ENCODE measurements at places on chromosomes 16 and 17.

GRCh38 chr16:75854152-75854551, 127.9 kb upstream of the CPHXL start:
- DNase-seq, result no peak

DNA sequence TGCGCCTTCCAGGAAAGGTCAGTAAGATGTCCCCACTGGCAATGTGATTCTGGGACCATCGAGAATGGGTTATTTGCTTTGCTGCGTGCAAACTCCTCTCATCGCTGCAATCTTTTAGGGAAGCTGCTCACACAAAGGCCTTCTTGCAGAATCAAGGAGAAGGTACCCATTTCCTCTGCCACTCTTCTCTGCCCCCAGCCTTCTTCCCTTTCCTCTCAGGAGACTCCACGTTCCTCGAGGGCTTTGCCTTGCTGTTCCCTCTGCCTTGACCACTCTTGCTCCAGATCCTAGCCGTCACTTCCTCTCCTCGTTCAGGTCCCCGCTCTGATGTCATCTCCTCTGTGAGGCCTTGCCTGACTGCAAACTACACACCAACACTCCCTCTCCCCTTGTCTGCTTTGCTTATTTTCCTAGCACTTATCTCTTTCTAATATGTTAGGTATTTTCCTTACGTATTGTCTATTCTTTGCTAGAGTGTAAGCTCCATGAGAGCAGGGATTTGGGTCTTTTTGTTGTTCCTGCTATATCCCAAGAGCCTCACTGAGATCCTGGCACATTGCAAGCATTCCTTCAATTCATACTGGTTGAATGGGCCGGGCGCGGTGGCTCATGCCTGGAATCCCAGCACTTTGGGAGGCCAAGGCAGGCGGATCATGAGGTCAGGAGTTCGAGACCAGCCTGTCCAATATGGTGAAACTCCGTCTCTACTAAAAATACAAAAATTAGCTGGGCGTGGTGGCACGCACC, 5.3 kb upstream of the CRK start:
- no peak for DNase-seq

DNA sequence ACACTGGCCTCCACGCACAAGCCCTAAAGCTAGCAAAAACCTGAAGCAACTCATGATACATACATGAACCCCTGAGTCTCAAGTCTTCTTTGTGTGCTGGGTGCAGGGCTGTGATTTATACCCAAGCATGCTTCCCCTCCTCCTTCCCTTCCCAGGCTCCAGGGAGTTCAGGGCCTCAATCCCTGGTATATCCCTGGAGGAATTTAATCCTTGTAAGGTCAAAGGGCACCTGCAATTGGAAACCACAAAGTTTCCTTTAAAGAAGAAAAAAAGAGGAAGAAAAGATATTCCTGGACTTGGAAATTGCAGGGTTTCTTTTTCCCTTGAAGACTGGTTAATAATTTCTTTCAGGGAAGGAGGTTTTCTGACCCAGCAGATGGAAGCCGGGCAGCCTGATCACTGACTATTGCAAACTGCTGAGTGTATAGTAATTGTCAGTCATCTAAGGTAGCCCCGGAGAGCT, 182.3 kb downstream of the AATF start:
- DNase-seq, result no peak

DNA sequence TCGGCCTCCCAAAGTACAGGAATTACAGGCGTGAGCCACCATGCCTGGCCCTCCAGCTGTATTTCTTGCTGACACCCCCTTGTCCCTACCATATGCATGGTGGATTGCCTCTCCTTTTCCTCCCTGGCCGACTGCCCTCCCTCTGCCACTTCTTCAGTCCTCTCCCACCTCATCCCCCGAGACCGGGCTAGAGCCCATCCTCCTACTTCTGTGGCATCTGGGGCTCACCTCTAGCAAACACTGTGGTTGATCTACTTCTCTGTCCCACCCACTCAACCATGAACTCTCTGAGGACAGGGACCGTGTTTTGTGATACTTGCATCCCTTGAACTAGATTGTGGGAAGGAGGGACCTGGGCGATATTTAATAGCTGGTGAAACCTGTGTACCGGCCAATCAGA, 7.5 kb upstream of the AXIN2 start:
- no peak for DNase-seq

DNA sequence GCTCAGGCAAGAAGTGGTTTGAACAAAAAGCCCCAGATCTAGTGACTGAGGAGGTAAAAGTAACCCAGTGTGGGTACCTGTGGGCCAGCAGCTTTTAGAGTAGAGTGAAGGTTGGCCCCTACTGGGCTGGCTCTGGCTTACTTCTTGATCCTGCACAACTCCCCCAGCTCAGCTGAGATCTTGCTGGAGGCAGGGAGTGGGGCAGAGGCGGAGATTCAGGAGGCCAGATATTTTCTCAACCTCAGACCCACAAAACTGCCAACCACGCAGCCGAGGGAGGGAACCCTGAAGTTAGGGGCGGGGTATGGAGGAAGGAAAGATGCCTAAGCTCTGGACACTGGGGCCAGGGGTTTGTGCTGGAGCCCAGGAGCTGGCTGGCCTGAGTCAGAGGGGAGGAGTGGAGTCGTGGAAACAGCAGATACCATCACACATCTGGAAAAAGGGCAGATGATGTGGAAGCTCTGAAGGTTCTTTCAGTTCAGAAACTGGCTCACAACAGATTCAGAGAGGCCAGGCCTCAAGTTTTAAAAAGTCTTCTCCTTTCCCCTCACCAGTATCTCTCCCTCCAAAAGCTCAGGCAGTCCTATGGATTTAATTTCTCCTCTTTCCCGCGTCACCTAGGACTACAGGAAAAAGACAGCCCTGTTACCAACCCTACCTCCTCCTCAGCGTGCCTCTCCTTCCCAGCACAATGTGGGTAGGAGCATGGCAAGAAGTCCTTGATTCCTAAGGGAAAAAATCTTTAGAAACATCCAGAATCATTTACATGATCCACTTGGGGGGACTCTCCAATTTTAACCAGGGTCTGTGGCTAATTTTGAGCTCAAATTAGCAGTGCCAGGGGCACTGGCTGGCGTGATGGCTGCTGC, 48.1 kb downstream of the MYO18A start:
- DNase-seq, result no peak

- DNase-seq, result no peak
Measured at GRCh38 chr17:38353668-38354067, 2.0 kb downstream of the SOCS7 start.

DNA sequence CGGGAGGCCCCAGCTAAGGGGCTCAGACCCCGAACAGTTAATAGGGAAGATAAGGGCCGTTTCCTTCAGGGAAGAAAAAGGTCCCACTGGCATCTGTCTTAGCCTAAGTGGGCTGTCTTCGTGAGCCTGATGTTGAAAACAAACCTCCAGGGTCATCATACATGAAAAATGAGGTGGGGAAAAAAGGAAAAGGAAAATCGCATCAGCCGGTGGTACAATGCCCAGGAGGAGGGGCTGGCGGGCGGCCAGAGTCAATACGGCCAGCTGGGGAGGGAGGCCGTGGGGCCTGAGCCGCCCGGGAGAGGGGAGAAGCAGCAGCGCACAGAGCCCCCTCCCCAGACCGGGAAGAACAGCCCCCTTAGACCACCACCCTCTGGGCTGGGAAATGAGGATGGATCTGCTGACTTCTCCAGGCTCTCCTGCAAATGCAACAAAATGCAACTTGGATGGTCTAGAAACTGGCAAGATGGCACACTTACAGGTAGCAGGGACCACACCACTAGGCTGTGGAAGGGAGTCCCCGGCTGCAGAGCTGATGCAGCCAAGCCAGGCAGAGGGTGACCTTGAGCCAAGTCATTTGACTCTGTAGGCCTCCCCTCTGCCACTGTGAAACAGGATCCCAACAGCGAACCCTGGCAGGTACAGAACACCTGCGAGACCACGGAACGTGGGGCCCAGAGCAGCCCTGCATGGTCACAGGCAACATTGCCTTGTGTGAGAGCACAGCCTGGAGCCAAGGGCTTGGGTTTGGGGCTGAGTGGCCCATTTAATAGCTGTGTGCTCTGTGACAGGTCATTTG, 448.5 kb downstream of the SOX9 start:
- DNase-seq, result no peak

DNA sequence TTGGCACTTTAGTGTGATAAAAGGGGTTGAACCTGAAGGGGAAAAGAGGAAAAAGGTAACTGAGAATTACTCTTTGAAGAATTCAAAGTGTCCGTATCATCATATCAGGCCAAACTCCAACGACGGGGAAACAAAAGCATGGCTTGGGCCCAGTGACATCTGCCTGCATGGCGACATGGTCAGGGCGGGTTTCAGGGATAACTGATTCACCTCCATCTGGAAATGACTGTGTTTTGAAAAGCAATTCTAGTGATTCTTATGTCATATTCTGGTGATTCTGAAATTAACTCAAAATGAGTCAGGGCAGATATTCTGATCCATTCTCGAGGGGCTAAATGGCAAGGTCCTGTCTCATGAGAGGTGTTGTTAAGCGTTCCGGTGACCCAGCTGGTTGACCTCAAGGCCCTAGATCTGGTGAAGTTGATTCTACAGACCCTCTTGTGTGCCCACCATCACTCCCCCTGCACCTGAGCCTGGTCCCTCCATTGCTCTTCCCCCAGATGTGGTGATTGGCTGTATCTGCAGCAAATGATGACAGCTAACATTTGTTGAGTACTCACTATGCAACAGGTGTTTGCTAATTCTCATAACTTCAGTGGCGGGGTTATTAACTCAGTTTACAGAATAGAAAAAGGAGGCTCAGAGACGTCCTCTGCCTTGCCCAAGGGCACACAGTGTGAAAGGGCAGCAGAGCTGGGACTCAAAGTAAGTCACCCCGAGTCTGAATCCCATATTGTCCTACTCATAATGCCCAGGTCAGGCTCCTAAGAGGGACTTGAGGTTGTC, 251.8 kb downstream of the MAF start:
- no peak for DNase-seq

- DNase-seq, result no peak
Measured at GRCh38 chr17:51830451-51830850, 328.1 kb downstream of the CA10 start.
